ENCODE measurements at places on chromosomes 6 and 20.
A peak's percentile ranks its signal among the peaks of the same experiment; 100 is the strongest.

DNA sequence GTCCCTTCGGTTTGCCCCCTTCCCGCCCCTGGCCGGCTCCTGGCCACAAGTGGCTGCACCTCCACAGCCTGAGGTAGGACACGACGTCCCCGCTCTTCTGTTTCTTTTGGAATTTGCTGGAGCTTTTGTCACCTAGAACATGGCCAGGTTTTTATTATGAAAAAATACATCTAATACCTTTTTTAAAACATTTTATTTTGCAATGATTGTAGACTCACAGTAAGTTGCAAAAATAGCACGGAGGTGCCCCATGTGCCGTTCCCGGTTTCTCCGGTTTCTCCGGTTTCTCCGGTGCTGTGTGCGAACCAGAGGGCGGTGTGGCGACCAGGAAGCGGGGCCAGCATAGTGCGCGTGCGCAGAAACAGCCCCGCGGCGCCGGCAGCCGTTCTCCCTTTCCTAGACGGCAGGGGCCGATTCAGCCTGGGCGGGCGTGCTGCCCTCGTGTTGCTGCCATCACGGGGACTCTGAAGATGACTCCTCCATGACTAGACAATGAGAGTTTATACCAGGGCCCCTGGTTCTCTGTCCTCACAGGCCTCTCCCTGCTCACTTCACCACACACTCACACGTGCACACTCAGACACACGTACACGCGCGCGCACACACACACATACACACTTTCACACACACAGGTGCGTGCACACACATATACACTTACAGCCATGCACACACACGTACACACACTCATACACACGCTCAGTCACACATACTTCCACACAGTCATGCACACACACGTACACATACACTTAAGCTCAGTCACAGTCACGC is 102.1 kb downstream of the TMEM242 start:
- DNase-seq: peak; percentile 82

DNA sequence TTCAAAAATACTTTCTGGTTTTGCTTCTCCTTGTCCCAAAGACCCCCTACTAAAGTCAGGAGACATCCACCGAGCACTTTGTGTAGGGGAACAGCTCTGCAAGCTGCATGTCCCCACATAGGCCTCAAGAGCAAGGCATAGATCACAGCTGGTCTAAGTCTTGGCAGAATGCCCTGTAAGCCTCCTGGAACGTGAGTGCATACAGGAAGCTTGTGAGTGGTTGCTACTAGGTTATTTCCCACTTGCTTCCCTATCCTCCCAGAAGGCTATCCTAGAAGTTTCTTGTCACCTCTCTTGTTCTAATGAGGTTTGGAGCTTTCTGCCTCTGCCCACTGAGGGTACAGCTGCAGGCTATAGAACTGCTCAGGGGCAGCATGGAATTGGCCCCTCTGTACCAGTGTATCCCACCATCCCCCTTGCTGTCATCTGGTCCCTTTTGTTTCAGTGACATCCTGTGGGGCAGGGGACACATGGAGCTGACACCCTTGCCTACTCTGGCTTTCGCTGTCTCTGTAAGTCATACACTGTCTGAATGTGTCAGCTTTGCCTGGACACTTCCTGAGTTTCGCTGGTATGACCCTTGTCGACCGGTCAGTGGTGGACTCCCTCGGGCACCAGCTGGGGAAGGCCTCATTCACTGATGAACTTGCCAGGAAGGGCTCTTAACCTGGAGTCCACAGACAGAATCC is 35.6 kb upstream of the KCNK16 start:
- no peak for DNase-seq

DNA sequence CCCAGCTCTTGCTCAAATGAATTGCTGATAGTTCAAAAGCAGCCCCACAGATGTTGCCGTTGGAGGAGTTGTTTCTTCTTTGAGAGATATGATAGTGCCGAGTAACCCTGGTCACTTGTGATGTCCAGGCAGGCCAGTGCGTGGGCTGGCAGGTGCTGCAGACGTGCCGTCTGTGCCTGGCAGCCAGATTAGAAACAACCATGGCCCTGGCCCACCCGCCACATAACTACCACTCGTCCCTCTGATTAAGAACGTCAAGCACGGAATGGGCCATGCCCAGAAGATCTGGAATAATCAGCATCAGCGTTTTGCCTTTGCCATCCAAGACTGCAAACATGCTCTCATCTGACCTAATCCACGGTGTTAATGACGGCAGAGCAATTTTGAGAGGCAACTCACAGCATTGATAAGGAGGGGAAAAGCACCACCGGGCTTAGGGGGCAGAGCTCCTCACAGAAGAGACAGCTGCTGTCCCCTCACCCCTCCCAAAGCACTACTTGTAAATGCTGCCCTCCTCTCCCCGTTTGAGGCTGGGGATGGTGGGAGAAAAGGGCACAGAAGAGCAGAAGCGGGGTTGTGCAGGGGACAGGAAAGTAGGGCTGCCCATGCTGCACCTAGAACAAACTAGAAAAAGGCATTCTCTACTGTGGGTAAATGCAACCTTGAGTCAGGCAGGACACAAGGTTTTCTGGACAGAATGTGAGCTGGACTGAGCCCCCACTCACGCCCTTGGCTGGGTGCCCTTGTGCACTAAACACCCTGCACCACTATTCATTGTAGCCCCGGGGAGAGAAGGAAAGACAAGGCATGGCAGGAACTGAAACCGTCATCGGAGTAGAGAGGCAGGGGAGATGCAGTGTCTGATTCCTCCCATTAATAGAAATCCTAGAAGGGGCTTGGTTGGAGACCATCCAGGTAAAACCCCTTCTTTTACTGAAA is 5.3 kb upstream of the CPNE5 start:
- DNase-seq: no peak

- no peak for DNase-seq
These were observed 44.1 kb downstream of the ELOVL2 start for GRCh38 chr6:10999994-11000393.

GRCh38 chr20:17423782-17424181 is 107.4 kb downstream of the BFSP1 start:
- DNase-seq: no peak

- DNase-seq: peak; percentile 60
These were observed 168.0 kb downstream of the HDGFL1 start for GRCh38 chr6:22737331-22737730.

DNA sequence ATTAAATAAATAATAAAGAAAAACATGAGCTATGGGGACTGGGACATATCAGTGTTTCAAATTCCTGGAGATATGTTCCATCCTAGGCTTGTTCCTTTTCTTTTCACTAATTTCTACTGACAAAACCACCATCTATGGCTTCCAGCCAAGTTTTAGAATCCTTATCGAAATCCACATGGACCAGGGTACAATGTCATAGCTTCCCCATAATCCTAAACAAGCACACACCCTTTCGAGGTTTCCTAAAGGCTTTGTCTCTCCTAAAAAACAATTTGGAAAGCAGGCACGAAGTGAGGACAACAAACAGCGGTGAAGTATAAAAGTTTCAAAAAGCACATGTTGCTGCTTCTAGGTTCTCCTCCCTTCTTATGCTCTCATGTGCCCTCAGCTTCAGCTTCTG is 13.3 kb upstream of the DST start:
- no peak for DNase-seq

DNA sequence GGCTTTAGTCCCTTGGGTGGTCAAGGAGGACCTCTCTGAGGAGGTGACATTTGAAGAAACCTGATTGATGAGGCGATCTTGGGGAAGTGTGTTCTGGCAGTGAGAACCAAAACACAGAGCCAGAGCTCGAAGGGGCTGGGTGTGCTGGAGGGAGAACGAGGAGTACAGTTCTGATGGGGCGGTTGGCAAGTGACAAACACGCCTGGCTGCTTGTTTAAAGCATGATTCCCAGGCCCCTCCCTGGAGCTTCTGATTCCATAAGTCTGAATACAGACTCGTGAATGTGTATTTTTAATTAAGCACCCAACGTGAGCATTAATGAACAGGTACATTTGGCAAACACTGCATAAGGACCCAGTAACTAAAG is 886 bp upstream of the NFATC2 start:
- DNase-seq: no peak

- no peak for DNase-seq
These were observed 40.4 kb downstream of the WASF1 start for GRCh38 chr6:110139052-110139451.

DNA sequence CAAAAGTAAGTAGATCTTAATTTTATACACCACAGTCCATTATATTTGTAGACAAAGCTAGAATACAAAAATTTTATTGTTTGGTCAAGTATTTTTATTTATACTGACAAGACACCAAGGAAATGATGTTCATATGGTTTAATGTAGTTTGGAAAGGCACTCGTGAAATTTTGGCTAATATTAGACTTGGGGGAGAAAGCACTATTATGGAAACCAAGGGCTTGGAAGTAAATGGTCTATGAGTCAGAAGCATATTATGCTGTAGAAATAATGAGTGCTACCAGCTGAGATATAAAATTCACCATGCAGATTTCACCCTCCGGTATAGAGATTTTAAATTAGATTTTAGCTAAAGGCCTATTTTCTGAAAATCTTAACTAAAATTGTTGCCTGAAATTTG is 233.6 kb downstream of the KCNQ5 start:
- DNase-seq: no peak

All from nephron progenitor cell (in vitro differentiated cells).